ENCODE measurements at places on chromosomes 3 and 15. TPM values are rescaled to one million over a fixed set of nuclear protein-coding genes. Genes with fewer than 3 reads are reported as not detected.

SLC22A13 gene
- not detected for total RNA-seq

SLC4A7 gene
- 76.9 TPM for total RNA-seq

FAM219B gene
- 23.2 TPM for total RNA-seq

OR5H2 gene
- not detected for total RNA-seq

KCNMB2 gene
- not detected for total RNA-seq

MEGF11 gene
- 0.03 TPM for total RNA-seq

RTP2 gene
- not detected for total RNA-seq

CACNA2D3 gene
- not detected for total RNA-seq

GOLGA6L7 gene
- total RNA-seq = not detected

FAM174B gene
- 0.05 TPM for total RNA-seq

LINGO1 gene
- total RNA-seq = not detected

DNA sequence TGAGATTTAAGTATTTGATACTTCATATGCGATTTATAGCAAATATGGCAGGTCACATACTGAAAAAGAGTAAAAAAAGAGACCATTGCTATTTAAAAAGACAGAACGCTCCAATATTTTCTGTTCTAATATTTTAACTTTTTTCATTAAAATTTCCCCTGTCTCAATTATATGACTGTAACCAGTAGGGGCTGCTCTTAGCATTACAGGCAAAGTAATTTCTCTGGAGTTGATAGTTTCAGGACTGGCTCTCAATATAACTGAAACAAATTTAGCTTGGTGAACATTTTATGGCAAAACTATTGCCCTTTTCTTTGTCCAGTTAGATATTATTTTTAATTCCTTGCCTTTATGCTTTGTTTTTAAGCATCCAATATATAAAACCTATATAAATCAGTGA, 286.3 kb upstream of the ROBO2 start:
- no peak overlapping the region for H3K4me3 ChIP-seq
- no peaks in the 10 kb centered on the region for H3K36me3 ChIP-seq

DNA sequence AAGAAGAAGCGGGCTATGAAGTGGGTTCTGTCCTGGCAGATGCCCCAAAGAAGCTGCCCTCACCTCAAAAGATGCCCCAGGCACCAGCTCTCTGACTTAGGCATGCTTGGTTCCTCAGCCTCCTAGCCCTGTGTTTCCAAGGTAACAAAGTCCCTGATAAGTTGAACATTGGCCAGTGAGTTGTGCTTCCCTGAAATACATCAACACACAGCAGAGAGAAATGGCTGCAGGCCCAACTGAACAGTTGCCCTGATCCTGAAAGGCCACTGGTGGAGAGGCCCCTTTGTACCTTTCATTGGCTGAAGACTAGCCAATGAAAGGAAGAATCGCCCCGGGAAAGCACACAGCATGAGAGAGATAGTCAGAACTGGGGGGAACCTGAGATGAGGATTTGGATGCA, 169.9 kb upstream of the CTNNB1 start:
- H3K36me3 ChIP-seq = no peaks in the 10 kb centered on the region
- no peaks in the 10 kb centered on the region for H3K4me1 ChIP-seq
- no peak overlapping the region for H3K27ac ChIP-seq
- H3K27me3 ChIP-seq = no peaks in the 10 kb centered on the region
- no peak overlapping the region for H3K4me3 ChIP-seq

DNA sequence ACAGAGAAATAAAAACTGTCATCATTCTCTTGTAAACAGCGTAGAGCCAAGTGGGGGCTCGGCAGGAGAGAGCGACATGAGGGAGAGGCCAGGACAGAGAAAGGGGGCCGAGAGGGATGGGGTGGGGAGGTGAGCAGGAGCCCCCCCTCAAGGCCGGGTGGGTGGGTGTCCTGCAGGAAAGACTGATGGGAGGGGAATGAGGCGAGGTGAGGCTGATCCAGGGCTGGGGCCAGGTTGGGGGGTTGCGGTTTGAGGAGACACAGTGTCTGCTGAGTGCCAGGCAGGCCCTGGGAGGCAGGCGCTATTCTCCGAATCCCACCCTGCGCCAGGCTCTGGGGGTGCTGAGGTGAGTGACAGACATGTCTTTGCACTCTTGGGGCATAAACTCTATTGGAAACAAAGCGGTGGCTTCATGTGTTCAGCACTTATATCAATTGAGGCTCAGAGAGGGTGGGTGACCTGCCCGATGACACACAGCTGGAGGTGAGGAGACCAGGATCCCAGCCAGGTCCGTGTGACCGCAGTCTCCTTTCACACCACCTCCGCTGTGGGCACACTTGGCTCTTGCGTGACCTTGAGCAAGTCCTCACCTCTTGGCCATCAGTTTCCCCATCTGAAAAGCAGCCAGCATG, 19.6 kb upstream of the CSPG4 start:
- no peaks in the 10 kb centered on the region for H3K36me3 ChIP-seq
- H3K27ac ChIP-seq = no peak overlapping the region
- H3K27me3 ChIP-seq = no peaks in the 10 kb centered on the region
- H3K4me3 ChIP-seq = no peak overlapping the region

DNA sequence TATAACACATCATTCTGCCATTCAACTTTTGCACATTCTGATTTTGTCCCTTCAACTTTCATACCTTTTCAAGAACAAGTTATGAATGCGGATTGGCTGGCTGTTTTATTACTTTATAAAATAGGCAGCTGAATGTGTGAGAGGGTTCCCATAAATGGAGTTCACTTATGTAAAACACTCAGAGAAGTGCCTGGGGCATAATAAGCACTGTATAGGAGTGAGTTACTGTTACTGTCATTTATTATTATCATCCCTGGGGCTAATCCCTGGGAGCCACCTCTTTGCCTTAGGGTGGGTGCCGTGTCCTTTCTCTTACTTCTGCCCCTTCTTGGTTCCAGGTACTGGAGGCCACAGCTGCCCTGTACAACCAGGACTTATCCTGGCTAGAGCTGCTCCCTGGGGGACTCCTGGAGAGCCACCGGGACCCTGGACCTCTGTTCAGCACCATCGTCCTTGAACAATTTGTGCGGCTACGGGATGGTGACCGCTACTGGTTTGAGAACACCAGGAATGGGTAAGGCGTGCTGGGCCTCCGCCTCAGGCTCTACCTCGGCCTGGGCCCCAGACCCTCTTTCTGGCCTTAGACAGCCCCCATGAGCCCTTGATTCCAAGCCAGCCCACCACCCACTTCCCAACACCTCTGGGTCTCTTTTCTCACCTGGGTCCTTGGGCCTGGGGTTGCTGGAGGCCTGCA, 10.9 kb downstream of the DUOX1 start:
- no peak overlapping the region for H3K4me3 ChIP-seq
- H3K27me3 ChIP-seq = no peaks in the 10 kb centered on the region
- no peak for DNase-seq
- H3K36me3 ChIP-seq = no peaks in the 10 kb centered on the region

DNA sequence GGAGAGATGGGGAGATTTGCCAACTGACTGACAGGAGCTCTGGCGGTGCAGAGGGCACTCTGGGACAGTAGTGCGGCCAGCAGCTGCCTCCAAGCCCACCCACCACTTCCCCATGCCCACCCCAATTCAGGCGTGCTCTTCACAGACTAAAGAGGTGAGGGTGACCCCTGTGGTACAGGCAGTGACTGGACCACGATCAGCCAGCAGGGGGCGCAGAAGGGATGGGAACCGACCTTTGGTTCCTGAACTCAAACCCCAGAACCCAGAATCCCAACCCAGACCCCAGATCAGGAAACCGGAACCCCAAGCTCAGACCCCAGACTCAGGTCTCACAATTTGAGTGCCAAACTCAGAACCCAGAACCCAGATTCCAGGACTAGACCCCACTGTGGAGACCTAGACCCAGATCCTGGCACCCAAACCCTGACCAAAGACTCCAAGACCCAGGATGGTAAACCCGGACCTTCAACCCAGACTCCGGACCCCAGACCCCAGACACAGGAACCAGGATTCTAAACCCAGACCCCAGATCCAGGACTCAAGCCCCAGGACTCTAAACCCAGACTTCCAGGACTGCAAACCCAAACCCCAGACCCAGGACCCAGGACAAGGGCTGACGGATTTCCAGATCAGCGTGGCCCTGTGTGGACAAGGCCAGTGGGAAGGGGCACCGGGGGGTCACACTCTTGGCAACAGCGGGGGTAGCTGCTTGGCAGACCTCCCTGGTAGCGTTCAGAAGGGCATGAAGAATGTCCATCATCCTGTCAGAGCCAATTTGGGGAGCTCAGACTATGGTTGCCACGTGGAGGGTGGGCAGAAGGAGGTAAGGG, 3.7 kb upstream of the MYL3 start:
- no peaks in the 10 kb centered on the region for H3K36me3 ChIP-seq
- no peaks in the 10 kb centered on the region for H3K4me1 ChIP-seq
- DNase-seq = peak; percentile 73
- no peak overlapping the region for H3K4me3 ChIP-seq
- H3K27ac ChIP-seq = no peak overlapping the region

GRCh38 chr3:98843266-98843959, 58.1 kb downstream of the DCBLD2 start:
- no peaks in the 10 kb centered on the region for H3K27me3 ChIP-seq
- H3K27ac ChIP-seq = peak overlapping the region; percentile 32
- H3K4me3 ChIP-seq = no peak overlapping the region
- H3K36me3 ChIP-seq = peaks cover 35% of the 10 kb centered on the region

GRCh38 chr3:72015463-72015862, 230.5 kb upstream of the PROK2 start:
- DNase-seq = no peak
- no peaks in the 10 kb centered on the region for H3K27me3 ChIP-seq
- H3K4me3 ChIP-seq = no peak overlapping the region
- H3K4me1 ChIP-seq = peaks cover 28% of the 10 kb centered on the region

GRCh38 chr3:51671734-51672475, 853 bp downstream of the TEX264 start:
- H3K4me3 ChIP-seq = peak overlapping the region; percentile 72
- peaks cover 4% of the 10 kb centered on the region for H3K36me3 ChIP-seq
- H3K27me3 ChIP-seq = no peaks in the 10 kb centered on the region
- H3K4me1 ChIP-seq = peaks cover 10% of the 10 kb centered on the region
- peak; percentile 60 for DNase-seq

- no peaks in the 10 kb centered on the region for H3K27me3 ChIP-seq
- H3K4me3 ChIP-seq = no peak overlapping the region
- no peaks in the 10 kb centered on the region for H3K36me3 ChIP-seq
Observed at GRCh38 chr15:76169018-76169417, 109.2 kb downstream of the TMEM266 start.

GRCh38 chr15:31442226-31442625, 115.6 kb downstream of the KLF13 start:
- DNase-seq = no peak
- H3K27ac ChIP-seq = peak overlapping the region; percentile 81
- H3K27me3 ChIP-seq = no peaks in the 10 kb centered on the region

DNA sequence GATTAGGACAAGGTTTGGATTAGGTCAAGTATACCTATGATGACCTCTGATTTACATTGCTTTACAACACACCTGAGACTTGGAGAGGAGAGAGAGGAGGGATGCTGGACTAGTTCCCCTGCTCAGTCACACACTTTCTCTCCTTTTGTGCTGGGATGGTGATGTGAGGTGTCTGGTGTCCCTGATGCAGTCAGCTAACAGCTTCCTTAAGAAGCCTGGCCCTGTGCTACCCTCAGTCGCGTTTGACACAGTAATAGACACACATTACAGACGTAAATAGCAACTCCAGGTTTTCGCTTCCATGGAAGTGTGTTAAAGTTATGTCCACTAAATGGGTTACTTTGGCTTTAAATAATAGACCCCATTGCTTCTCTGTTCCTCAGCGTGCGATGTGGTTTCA, 58.9 kb downstream of the RARB start:
- H3K27ac ChIP-seq = no peak overlapping the region
- DNase-seq = no peak
- no peaks in the 10 kb centered on the region for H3K27me3 ChIP-seq

DNA sequence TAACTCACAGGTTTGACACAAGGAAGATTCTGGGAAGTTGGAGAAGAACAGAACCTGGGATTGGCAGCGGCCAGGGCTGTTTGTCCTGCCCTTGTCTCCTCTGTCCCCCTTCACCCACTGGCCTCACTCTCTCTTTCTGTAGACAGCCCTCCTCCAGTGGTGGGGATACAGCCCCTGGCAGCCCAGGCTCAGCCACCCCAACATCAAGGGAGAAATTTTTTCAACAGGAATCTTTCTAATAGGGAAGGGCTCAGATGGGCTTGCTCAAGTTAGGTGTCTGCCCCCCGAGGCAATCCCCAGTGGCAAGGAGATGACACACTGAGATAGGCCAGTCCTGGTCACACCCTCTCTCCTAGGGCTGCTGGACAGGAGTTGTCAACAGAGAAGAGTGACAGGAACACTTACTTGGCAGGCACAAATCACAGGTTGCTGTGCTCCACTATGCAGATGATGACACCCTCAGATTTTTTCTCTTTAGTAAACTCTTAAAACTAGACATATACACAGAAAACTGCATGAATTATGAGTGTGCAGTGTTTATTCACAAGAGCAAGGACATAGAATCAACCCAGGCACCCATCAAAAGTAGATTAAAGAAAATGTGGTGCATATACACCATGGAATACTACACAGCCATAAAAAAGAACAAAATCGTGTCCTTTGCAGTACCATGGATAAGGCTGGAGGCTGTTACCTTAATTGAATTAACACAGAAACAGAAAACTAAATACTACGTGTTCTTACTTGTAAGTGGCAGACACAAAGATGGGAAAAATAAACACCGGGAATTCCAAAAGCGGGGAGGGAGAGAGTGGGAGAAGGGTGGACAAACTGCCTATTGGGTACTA, 36.3 kb downstream of the PLA2G4D start:
- no peak for DNase-seq
- no peak overlapping the region for H3K27ac ChIP-seq
- no peaks in the 10 kb centered on the region for H3K27me3 ChIP-seq
- no peaks in the 10 kb centered on the region for H3K36me3 ChIP-seq

- H3K27me3 ChIP-seq = no peaks in the 10 kb centered on the region
- H3K36me3 ChIP-seq = no peaks in the 10 kb centered on the region
- no peak overlapping the region for H3K4me3 ChIP-seq
- peaks cover 24% of the 10 kb centered on the region for H3K4me1 ChIP-seq
Observed at GRCh38 chr3:73766599-73767381, 142.0 kb upstream of the PDZRN3 start.

DNA sequence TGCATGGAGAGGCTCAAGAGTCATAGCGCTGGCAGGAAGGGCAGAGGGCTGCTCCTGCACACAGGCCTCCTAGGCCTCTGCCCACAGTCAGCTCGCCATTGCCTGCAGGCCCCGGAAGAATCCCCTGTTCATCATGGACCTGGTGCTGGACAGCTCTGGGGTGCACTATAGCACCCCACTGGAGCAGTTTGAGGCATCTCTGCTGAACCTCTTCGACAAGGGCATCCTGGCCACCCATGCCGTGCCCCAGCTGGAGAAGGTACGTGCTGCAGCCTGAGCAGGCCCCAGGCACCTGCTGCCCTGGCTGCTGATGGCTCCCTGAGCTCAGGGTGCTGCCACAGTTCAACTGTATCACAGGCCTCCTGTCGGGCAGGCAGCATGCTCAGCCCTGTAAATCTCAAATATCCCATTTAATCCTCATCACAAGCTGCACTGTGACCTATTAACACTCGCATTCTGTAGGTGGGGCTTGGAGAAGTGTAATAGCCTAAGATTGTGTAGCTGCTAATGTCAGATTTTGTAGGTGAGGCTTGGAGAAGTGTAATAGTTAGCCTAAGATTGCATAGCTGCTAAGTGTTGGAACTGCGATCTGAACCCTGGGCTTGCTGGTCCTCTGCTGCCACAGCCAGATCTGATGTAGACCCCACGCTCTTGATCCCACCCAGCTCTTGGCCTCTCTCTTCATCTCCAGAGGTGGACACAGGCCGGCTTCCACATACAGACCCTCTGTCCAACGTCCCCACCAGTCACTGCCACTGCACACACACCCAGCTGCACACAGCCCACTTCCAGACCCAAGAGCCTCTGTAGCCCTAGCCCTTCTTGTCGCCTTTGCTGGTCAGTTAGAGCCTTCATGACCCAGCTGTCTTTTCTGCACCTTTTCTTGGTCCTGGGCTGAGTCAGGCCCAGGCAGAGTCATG, 31.9 kb downstream of the DNAH1 start:
- H3K4me3 ChIP-seq = no peak overlapping the region
- no peaks in the 10 kb centered on the region for H3K36me3 ChIP-seq
- H3K4me1 ChIP-seq = no peaks in the 10 kb centered on the region
- DNase-seq = no peak
- no peaks in the 10 kb centered on the region for H3K27me3 ChIP-seq

All from SJSA1 (cell line).